A673 (cell line): ENCODE measurements at places on chromosomes 5 and 9.

DNA sequence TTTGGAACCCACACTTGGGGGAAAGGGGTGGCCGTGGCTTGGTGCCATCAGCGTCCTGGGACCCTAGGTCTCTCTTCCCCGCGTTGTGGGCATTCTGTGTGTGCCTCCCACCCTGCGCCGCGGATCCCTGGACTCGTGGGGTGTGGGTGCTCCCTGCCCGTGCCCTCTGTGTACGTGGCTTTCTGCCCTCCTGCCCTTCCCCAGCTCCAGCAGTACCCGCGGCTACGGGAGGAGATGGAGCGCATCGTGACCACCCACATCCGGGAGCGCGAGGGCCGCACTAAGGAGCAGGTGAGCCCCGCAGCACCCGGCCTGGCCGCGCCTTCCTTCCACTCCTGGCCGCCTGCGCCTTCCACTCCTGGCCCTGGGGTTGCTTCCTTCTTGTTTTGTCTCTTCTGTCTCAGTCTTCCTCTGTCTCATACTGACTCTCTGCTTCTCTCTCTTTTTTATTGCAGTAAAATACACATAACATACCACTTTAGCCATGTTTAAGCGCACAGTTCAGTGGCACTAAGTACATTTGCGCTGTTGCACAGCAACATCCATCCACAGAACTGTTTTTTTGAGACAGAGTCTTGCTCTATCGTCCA, 30.7 kb downstream of the DNM1 start:
- DNase-seq: no peak

- DNase-seq: no peak
Measured at GRCh38 chr5:558326-558725, 34.1 kb upstream of the SLC9A3 start.

GRCh38 chr5:112142769-112143270, 276.3 kb downstream of the EPB41L4A start:
- DNase-seq: peak; percentile 34

DNA sequence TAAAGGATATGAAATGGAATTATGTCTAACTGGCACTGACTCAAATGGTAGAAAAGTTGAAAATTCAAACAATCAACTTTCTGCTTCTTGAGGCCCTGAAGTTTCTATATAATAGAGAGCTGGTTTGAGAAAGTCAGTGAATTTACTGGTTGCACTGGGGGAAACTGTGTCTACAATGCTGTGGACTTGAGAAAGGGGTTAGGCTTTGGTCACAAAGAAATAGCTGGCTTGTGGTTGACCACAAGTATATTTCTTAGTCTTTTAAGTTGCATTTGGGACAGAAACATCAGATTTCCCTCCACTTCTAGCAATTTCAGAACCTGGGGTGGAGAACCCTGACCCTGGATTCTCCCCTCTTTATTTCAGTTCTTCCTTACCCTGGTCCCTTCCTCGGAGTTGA, 192.6 kb upstream of the ACTBL2 start:
- no peak for DNase-seq

DNA sequence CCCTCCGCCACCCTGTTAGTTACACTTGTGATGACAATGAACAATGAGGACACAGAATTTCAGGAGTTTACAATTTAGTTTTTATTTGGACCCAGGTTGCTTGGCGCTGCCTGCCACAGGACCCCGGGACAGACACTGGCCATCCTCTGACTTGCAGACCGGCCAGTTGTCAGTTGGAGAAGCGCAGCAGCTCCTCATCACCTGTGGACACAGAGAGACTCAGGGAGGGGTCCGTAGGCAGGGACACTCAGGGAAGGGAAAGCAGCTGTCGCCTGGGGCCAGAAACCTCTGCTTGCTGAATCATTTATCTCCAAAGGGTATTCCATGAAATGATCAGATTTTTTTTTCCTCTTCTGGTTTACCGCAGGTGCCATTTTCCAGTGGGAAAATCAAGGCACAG, 18.0 kb downstream of the AMBP start:
- no peak for DNase-seq

- no peak for DNase-seq
Measured at GRCh38 chr5:34487956-34488355, 168.2 kb upstream of the RAI14 start.
